ENCODE measurements at places on chromosomes 16 and 17.
A peak's percentile ranks its signal among the peaks of the same experiment; 100 is the strongest.

DNA sequence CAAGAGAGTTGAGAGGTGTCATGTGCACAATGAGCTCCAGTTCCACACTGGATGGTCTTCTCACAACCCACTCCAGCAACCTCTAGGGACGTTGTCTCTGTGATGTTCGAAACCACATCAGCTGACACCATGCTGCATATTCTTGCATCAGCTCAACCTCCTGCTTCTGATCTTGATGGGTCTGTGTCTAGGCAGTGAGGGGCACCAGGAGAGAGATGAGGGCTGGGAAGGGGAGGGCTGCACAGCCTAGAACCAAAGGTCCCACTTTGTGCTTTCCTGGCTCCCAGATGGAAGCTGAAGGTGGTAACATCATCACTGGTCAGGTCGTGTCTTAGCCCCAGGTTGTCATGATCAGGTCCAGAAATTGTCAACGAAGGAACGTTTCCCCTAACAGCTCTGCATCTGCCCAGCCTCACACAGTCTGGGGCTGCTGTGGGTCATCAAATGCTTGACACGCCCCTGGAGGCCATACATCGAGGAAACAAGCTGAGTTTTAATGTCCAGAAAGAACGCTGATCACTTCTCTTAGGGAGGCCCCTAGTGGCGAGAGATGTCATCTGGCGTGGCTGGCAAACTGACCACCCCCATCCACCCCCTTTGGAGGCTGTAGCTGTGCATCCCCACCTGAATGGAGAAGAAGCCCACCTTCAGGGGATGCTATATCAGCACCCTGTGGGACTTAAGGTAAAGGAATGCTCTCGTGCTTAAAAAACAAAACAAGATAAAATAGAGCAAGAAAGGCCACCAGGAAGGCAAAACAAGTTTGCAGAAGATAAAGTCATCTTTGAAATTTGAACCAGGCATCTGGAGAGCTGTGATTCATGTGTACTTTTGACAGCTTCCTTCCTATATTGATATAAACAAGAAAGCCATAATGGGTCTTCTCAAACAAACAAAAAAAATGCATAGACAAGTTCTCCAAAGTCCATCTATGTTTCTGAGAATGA, 58.3 kb downstream of the WIPI1 start:
- peak; percentile 29 for DNase-seq

- no peak for DNase-seq
These were observed 16.6 kb upstream of the VWA3A start for GRCh38 chr16:22075776-22076175.

GRCh38 chr16:20613481-20614185, 37.5 kb upstream of the ACSM2B start:
- no peak for DNase-seq

DNA sequence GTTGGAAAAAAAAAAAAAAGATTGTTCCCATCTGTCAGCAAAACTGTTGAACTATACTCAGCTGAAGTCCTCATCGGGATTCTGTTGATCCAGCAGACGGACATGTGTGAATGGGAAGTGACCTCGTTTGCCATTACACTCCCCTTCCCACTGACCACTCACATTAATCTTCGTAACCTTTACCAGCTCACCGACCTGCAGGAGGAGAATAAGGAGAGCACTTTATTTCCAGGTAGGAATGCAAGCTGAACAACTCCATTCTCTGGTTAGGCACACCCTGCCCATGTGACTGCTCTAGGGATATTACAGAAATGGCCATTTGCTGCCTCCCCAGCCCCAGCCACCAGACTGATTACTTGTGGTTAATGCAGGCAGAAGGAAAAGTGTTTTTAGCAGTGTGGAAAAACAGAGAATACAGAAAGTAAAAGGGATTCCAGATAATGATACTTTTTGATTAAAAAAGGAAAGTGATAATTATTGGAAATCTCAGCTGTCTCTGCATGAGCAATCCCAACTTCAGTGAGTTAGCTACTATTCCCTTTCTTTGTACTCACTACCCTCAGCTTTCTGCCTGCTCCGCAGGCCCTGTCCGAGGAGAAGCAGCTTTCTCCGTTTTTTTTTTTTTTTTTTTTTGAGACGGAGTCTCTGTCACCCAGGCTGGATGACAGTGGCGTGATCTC, 23.6 kb upstream of the YWHAE start:
- DNase-seq, result no peak

DNA sequence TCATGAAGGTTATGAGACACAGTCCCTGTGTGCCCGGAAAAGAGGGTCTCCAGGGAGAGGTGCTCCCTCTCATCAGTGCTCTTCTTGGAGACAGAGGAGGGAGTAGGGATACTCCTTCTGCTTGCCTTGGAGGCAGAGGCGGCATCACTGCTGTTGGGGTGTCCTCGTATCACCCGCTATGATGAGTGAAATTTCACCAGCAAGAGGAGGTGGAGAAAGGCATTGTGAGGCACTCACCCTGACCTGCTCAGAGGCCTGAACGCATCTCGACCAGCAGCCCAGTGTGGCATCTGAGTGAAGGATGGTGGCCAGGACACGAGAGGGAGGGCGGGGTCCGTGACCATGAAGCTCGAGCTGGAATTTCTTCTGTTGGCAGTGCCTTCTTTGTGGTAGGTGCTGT, 222.1 kb upstream of the CHMP6 start:
- no peak for DNase-seq

DNA sequence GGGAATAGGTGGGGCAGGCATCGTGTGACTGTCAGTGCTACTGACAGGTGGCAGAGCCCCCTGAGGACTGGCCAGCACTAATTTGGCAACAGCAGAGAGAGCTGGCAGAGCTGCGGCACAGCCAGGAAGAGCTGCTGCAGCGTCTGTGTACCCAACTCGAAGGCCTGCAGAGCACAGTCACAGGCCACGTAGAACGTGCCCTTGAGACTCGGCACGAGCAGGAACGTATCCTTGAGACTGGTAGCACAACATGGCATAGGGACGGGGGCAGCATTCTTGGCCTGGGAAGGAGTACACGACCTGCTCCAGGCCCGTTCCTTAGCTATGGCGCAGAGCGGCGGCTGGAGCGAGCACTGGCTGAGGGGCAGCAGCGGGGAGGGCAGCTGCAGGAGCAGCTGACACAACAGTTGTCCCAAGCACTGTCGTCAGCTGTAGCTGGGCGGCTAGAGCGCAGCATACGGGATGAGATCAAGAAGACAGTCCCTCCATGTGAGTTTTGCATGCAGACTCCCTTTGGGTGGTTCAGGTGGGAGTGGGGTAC, 3.0 kb upstream of the NRN1L start:
- DNase-seq, result no peak

GRCh38 chr17:59651346-59651745, 31.7 kb downstream of the CLTC start:
- no peak for DNase-seq

DNA sequence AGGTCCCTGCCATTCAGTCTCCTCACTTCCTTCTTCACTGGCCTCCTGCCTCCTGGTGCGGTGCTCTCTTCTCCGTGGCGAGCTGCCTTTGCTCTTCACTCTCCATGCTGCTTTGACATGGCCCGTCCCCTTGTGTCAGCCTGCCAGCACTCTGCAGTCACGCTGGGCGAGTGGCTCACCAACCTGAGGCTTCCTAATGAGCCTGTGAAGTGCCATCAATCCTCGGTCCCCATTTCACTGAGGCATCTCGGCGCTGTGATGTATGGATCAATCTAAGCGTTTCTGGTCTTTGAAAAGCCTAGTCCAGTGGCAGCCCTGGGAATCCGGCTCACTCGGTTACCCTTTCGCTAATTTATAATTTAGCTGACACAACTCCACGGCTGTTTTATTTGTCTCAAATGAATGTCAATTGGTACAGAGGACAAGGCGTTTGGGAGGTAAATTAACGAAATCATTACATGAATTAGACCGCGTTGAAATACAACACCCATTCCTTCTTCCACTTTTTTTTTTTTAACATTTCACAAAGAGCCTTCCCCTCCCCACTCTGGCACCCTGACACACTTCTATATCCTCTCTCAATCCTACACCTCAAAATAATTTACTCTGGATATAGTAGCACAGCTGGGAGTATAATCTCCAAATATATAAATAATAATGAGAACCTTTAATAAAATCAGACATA, 610.7 kb downstream of the TMEM114 start:
- no peak for DNase-seq

GRCh38 chr17:28950752-28951427, 428 bp downstream of the PHF12 start:
- DNase-seq, result no peak

- no peak for DNase-seq
These were observed 121.0 kb upstream of the NLRP1 start for GRCh38 chr17:5705081-5705875.

GRCh38 chr17:27569884-27570577, 61.0 kb upstream of the LGALS9 start:
- no peak for DNase-seq

DNA sequence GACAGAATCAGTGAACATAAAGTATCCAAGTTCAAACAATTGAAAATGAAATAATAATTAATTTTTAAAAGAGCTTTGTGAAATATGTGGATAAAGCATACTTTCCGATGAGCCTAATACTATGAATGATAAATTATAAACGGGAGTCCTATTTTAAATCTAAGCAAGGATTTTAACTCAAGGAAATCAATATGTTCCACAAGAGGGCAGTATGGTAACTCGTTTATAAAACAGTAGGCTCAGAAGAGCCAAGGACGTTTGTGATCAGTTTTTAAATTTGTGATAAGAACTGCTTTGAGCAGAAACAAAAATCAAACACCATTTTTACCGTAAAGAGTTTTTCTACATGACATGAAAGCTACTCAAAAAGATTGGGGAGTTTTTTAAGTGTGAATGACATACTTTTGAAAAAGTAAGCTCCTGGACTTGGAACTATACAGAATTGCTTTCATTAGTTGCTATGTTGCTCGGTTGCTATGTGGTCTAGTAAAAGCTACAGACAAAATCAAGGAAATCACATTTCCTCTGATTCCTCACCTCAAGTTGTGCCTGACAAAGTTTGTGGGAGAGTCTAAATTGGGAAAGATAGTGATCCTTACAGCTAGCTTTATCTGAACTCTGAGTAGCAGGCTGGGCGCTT, 11.8 kb upstream of the TEKT1 start:
- DNase-seq, result peak; percentile 7

DNA sequence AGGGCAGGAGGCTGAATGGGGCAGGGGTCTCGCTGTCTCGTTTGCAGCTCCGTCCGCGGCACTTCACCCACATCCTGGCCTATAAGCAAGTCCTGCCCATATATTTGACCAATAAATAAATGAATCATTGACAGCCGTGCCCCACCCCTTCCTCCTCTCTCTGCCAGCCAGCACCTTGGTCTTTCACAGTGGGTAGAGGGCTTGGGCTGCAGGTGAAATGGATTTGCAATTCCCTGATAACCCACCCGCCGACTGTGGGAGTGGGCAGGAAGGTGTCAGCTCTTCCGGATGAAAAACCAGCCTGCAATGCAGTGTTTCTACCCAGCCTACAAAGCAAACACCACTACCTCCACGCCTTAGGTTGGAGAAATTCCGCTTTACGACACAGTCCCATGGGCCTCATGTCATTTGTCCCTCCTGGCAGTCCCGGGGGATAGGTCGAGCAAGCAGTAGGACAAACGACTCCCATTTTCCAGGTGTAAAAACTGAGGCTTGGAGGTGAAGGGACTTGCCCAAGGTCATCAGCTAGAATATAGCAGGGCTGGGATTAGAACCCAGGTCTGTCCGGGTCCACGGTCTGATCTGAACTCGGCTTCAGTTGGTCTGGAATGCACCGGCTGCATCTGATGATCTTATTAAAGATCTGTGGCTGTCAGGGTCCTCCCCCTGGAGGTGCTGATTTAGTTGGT, 79.0 kb downstream of the ABCC1 start:
- no peak for DNase-seq

DNA sequence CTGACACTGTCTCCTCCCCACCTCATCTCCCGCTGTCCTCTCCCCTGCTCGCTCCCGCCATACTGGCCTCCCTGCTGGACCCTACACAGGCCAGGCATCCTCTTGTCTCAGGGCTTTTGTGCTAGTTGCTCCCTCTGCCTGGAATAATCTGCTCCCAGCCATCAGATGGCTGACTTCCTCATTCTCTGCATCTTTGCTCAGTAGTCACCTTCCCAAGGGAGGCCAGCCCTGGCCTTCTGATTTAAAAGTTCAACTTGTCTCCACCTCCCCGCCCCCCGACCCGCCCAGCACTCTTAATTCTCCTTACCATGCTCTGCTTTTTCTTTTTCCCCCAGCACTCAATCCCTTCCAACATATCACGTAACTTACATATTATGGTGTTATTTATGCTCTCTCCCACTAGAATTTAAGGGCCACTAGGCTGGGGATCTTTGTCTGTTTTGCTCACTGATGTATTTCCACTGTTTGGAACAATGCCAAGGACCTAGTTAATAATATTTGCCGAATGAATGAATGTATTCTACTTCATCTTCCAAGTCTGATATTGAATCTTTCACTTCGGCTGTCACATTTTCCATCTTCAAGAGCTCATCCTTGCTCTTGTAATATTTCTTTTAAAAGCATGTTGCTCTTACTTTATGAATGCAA, 178.3 kb downstream of the CDK5R1 start:
- DNase-seq, result no peak

DNA sequence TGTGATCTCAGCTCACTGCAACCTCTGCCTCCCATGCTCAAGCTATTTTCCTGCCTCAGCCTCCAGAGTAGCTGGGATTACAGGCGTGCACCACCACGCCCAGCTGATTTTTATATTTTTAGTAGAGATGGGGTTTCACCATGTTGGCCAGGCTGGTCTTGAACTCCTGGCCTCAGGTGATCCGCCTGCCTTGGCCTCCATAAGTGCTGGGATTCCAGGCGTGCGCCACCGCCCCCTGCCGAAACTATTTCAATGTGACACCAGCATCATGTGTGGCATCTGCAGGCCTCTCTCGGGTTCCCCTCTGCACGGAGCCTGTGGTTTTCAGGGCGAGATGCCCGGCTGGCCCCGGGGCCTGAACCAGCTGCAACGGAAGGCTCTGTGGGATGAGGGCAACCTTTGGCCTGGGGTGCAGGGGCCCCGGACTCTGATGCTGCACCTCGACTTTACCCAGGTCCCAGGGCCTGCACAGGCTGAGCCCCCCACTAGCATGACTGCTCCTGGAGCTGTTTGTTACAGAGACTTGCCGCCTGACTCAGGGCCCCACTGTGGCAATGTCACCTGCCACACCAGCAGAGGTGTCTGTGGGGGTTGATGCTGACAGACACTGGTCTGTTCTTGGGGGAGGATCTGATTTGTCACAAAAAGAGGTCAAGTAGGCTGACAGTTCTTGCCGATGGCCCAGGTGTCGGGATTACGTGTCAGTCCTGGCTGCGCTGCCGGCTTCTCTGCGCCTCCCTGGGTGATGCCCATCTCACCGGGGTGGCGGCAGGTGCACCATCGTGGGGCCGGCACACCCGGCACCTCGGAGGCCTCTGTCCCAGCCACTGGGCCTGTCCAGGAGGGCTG, 8.6 kb upstream of the TEX19 start:
- DNase-seq, result no peak

DNA sequence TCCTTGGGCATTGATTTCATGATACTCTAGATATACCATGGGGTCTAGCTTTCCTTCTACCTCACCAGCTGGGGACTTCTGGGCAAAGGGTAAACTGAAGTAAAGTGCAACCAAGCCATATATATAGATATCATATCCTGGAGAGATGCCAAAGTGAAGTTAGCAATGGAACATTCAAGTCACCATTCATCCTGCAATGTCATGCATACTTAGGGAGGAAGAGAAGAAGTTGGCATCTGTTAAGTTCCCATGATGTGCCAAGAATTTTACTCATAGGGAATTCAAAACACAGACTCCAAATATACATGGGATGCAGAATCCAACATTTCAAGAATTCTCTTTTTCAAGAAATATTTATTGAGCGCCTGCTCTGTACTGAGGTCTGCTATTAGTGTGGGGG, 399.8 kb downstream of the HS3ST4 start:
- DNase-seq, result no peak
